Epithelial cell of prostate (primary cell): ENCODE measurements at places on chromosomes 6 and 20.

GRCh38 chr6:43983632-43984031, 143.6 kb downstream of the MRPL14 start:
- no peak for DNase-seq

- no peak for DNase-seq
Observed at GRCh38 chr6:55895972-55896730, 20.8 kb upstream of the BMP5 start.

DNA sequence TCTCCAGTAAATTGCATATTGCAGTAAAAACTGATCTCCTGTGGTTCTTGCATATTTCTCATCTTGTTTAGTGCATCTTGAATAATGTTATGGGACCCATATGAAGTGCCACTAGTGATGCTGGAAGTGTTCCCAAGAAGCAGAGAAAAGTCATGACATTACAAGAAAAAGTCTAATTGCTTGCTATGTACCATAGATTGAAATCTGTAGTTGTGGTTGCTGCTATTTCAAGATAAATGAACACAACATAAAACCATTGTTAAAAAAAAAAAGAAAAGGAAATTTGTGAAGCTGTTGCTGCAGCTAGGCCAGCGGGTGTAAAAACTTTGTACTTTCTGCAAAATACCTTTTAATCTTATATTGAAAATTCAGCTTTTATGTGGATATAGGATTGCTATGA, 304.5 kb downstream of the PHF3 start:
- DNase-seq: no peak

GRCh38 chr6:353642-354614, 37.6 kb upstream of the IRF4 start:
- DNase-seq: no peak

DNA sequence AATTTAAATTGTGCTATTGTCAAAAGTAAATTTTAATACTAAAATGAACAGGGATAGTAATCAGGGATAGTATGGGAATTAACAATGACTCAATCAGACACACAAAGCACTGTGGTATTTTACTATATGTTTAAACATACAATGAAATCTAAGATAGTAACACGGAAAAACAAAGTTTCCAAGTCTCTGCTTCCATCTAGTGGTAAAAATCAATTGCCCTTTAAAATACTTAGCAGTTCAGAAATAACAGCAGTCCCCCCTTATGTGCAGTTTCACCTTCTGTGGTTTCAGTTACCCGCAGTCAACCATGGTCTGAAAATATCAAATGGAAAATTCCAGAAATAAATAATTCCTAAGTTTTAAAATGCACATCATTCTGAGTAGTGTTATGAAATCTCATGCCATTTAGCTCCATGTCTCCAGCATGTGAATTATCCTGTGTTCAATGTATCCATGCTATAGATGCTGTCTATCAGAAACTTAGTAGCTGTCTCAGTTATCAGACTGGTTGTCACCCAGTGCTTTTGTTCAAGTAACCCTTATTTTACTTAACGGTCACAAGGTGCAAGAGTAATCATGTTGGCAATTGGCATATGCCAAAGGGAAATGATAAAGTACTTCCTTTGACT, 58.5 kb downstream of the AHI1 start:
- DNase-seq: no peak

DNA sequence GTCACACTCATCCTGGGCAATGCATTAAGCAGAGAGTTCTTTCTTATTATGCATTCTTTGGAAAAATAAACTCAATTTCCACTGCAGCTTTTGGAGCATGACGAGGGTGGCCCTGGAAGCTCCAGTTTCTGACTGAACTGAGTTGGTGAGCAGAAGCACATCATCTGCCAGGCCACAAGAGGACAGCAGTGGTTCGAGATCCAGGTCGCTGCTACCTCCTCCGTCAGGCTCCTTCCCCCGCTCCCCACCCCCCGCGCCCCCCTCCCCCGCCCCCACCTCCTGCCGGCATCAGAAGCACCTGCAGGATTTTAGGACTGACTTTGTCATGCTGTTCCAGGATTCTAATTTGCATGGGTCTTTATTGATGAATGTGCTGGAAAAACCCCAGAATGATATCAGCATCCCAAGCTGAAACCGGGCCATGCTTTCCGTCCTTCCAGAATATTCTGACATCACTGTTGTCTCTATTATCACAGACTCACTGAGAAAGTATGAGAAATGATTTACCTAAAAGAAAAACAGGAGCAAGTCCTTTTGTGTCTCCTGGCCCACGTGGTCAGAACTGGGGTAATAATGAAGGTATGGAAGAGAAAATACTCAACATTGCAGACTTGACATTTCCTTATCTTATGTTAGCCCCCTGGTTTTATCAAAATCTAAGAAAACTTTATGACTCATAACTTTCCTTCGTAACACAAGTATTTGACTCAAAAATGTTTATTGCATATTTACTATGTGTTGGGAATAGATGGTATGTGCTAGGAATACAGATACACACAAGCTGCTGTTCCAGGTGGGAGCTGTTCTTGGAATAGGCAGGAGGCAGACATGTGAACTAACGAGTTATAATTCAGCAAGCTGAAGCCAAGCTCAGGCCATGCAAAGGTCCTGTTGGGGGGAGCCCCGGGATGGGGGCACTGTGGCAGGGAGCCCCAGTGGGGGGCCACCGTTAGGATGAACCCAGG, 220.2 kb upstream of the EXOC2 start:
- no peak for DNase-seq

- DNase-seq: no peak
Observed at GRCh38 chr20:35618263-35619131, 2.9 kb downstream of the SPAG4 start.

DNA sequence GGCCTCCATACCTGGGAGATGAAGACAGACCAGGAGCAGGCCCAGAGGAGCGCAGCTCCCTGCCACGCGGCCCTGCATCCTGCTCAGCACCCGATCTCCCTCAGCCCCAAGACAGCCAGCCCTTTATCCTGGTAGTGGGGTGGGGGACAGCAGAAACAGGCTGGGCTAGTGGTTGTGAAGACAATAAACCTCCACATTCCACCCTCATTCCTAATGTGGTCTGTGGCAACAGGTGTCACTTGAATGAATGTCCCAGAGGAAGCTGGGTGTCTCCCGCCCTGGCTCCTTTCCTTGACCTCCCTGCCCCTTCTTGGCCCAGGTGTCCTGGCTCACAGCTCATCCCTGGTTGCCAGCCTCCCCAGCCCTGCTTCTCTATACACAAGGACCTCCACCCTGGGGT, at the start of gene C6orf15:
C6orf15 (minus strand) TSS at position 98 of the 400 bp plus-strand sequence; CDS start at position 78, 20 bp downstream.
- no peak for DNase-seq

DNA sequence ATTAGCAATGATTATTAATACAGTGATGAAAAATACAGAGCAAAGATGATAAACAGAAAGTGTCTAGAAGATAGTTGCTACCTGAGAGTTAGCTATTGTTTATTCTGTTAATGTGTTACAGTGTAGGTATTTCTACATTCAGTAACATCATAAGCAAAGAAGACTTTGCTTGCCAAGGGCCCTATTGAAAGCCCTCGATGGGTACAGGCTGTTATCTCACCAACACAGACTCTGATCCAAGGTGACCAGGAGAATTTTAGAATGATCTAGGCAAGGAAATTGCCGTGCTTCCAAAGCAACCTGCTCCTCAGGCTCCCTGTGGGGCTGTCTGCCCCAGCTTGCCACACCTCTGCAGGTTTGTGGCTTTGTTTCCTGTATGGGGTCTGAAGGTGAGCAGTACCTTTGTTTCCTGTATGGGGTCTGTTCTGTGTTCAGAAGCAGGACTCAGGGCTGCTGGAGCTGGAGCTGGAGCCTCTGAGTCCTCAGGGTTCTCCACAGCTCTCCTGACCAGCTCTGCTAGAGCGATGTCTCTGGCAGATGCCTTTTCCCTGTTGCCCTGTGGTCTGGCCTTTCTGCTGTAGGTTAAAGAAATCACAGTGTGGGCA, 32.5 kb downstream of the PHACTR3 start:
- DNase-seq: no peak

DNA sequence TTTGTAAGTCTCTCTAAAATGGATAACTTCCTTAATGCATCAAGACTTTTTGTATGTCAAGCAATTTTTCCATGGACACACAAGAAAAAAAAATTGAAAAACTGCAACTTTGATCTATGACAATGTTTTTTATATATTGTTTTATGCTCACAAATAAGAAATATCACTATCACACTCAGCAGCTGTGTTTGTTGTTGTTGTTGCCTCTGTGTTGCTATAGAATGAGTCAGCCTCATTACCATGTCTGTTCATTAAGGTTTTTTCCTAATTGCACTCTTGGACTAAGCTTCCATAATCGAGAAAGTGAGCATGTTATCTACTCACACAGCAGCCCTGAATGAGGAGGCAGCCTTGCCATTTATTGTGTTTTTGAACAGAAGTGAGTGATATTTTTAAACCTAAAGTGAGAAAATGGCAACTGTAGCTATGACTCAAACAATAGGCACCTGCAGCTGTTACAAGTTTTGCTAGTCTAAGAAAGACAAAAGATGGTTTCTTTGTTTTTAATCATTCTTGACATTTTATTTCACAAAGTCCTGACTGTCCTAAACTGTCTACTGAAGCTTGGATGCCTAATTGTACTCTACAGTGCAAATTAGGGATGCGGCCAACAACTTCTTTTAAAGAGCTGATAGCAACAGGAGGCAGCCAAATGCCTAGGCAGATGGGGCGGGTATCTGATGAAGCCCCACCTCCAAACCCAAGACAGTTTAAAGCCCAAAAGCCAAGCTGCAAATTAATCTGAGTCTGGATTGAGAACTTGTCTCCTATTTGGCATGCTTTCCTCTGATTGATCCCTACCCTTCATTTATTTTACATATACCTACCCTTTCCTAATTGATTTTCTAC, 77.9 kb upstream of the DOK5 start:
- DNase-seq: no peak

DNA sequence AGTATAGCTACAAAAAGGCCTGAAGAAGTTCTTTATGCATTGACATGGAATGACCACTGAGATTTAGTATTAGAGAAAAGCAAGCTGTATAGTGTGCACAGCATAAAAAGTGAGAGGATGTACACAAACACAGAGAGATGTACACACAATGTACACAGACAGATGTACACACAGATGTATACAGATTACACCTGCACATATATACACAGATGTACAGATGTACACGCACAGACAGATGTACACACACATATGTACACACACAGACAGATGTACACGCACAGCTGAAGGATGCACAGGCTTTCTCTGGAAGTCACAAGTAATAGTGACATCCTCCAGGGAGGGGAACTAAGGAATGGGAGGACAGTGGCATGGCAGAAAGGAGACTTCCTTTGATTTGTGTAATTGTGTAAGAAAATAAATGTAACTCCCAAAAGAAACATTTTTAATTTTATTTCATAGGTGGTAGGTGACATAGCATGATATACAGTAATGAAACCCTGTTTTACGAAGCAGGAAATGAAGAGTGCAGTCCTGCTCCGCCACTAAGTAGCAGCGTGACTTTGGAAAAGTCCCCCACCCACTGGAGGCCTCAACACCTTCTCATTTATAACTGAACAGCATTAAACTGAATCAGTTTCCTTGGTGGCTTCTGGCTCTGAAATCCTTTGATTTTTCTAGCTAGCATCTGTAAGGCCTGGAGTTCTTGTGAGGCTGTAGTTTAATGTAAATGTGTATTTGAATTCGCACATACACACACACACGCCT, 14.1 kb downstream of the NFATC2 start:
- DNase-seq: no peak

DNA sequence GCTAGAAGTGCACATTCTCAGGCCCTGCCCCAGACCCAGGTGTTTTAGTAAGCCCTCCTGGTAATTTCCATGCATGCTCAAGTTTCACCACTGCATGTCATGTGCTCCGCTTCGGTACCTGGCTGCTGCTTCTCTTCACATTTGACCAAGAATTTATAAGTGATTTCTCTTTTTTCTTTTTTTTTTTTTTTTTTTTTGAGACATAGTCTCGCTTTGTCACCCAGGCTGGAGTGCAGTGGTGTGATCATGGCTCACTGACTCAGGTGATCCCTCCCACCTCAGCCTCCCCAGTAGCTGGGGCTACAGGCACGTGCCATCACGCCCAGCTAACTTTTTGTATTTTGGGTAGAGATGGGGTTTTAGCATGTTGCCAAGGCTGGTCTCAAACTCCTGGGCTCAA, 16.0 kb downstream of the TM9SF4 start:
- DNase-seq: no peak

DNA sequence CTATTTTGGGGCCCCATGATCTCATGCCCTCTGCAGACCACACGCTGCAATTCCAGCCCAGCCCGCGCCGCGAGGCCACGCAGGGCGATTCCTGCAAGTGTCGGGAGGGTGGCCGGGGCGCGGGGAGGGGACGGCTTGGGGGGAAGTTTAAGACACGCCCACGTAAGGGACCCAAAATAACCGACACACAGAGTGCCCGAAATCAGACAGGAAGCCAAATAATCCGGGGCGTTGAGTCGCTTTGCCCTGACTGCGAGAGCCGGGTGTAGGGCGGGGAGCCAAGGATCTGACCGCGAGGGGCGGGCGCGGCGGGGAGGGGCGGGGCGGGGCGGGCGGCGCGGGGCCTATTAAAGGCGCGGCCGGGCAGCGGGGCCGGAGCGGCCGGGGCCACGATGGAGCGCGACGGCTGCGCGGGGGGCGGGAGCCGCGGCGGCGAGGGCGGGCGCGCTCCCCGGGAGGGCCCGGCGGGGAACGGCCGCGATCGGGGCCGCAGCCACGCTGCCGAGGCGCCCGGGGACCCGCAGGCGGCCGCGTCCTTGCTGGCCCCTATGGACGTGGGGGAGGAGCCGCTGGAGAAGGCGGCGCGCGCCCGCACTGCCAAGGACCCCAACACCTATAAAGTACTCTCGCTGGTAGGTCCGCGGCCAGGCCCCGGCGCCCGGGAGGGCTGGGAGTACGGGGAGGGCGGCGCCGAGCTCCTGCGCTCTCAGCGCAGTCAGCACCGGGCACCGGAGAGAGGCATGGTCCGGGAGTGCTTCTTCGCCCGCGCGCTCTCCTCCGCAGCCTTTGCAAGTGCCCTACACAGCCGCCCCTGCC, at the start of gene ENPP1:
ENPP1 (plus strand) TSS at position 377 of the 816 bp plus-strand sequence; CDS start at position 393, 16 bp downstream.
- no peak for DNase-seq

- DNase-seq: no peak
Observed at GRCh38 chr20:7375905-7376304, 564.4 kb downstream of the HAO1 start.
